ENCODE measurements at places on chromosomes 2 and 18.

DNA sequence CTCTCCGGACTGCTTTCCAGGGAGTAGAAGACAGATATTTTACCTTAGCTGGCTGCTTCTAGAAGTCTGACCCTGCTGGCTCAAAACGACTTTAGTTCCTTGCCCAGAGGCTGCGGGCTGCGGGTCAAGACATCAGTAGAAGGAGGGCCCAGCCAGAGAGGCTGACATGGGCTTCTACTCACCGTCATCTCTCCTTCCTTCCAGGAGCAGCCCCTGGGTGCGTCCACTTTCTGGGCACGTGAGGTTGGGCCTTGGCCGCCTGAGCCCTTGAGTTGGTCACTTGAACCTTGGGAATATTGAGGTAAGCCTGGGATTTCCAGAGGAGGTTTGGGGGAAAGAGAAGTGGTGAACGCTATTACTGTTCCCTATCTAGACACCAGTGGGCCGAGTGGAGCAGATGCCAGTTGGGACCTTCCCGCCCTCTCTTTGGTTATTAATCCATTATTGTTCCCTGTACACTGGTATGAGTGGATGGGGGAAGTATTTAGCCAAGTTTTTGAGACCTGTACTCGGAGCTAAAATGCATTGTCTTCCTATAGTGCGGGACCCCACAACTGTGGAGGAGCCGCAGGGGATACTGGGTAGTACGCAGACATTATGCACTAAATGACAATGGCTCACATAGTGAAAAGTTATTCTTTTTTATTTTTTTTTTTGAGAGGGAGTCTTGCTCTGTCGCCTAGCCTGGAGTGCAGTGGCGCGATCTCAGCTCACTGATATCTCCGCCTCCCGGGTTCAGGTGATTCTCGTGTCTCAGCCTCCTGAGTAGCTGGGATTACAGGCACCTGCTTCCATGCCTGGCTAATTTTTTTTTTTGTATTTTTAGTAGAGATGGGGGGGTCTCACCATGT, 26.3 kb upstream of the CASP8 start:
- no peak for DNase-seq

GRCh38 chr18:74110976-74111375, 36.7 kb downstream of the FBXO15 start:
- no peak for DNase-seq

DNA sequence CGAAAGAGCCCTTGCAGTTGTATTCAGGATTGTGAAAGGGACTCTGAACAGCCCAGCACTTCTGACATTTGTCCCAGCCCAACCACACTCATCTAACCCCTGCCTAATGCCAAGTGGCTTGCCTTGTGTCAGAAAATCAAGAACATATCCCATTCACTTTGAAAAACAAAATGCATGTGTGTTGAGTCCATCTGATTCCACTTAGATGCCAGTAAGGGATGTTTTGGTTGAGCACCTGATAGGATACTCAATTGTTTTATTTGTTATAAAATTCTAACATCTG, 776.8 kb downstream of the BCL11A start:
- no peak for DNase-seq

- no peak for DNase-seq
These were observed 110.0 kb upstream of the FZD7 start for GRCh38 chr2:201923436-201924328.

GRCh38 chr2:72132981-72133720, 14.5 kb downstream of the CYP26B1 start:
- no peak for DNase-seq

DNA sequence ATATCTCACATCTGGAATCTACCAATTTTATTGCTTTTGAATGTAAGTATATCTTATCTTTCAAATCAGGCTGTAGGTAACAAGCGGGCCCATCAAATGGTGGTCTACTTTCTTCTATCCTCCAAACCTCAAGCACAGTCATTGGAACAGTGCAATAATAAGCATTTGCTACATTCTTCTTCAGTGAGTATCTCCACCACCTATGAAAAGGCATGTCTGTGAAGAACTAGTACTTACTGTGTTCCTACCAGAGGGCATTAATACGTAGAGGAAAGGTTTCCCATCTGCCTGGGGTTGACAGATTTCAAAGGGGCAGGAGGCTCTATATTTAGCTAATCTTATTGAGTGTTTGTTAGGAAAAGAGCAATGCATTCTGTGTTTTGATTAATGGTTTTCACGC, 411.1 kb downstream of the NCKAP5 start:
- DNase-seq: no peak

DNA sequence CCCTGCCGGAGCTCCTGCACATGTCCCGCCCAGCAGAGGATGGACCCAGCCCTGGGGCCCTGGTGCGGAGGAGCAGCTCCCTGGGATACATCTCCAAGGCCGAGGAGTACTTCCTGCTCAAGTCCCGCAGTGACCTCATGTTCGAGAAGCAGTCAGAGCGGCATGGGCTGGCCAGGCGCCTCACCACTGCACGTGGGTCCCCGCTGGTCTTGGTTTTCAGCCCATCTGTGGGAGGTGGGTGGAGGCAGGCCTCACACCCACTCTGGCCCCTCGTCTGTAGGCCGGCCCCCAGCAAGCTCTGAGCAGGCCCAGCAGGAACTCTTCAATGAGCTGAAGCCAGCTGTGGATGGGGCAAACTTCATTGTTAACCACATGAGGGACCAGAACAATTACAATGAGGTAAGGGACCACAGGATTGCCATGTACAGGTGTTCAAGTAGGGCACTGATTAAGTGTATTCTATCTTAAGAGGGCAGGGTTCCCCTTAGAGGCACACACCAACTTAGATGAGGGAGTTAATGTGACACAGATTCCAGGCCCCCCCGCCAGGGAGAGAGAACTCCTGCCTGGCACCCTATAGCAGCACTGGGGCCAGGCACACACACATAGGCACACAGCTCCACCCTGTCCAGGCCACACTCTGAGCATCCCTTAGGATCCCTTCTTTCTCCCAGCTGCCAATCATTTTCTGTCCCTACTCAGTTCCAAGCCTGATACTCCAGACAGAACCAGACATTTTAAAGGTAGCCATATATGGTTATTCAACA, 5.4 kb upstream of the CHRNG start:
- no peak for DNase-seq

- no peak for DNase-seq
These were observed 199.2 kb upstream of the NRP2 start for GRCh38 chr2:205483095-205483494.

- DNase-seq: no peak
These were observed 80.4 kb upstream of the SALL3 start for GRCh38 chr18:78899241-78899640.

- DNase-seq: no peak
These were observed 47.9 kb upstream of the ITGAV start for GRCh38 chr2:186542002-186542401.

- DNase-seq: no peak
These were observed 174.7 kb downstream of the LPIN1 start for GRCh38 chr2:11920993-11921583.

- DNase-seq: no peak
These were observed 134.9 kb downstream of the SOX11 start for GRCh38 chr2:5826979-5827655.

DNA sequence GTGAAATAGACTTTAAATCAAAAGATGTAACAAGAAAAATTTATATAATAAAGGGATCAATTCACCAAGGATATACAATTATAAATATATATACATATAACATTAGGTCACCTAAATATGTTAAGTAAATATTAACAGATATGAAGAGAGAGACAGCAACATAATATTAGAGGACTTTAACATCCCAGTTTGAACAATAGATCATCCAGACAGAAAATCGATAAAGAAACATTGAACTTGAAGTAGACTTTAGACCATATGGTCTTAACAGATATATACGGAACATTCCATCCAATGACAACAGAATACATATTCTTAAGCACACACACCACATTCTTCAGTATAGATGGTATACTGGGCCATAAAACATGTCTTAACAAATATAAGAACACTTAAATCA, 649.6 kb upstream of the SETBP1 start:
- no peak for DNase-seq

DNA sequence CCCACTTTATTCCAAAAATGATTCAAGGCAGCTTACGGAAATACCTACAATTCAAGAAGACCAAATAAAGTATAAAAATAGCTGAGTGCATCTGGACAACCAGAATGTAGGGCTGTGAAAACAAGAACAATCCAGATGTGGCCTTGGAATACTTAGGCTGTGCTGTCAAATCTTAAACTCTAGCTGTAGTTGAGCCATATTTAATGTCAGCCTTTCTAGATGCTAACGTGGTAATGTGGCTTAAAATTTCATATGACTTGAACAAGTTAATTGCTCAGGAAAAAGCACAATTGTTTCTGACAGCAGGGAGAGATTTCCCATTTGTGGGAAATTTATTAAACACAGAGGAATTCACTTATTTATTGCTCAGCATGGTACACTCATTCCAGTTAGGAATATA, 14.6 kb upstream of the NAPG start:
- DNase-seq: no peak

- no peak for DNase-seq
These were observed 190.7 kb downstream of the RDH14 start for GRCh38 chr2:18369760-18370159.

- DNase-seq: no peak
These were observed 3.2 kb downstream of the WDR33 start for GRCh38 chr2:127807678-127808353.

GRCh38 chr2:53793261-53793660, 6.4 kb downstream of the ERLEC1 start:
- no peak for DNase-seq

DNA sequence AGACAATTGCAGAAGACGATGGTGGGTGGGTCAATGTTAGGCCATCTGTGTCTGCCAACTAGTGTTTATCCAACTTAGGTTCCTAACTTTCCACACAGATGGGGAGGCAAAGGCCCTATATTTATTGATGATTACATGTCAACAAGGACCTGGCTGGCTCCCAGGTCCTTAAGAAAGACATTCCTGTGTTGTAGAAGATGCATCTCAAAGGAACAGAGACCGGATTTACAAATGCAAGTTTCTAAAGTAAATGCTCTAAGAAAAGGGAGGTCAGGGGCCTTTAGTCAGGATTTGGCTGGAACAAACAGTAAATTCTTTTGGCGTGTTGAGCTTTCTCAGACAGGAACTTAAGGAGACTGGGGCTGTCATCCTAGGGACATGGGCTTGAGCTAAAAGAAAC, 175.0 kb downstream of the SH3BP4 start:
- no peak for DNase-seq

DNA sequence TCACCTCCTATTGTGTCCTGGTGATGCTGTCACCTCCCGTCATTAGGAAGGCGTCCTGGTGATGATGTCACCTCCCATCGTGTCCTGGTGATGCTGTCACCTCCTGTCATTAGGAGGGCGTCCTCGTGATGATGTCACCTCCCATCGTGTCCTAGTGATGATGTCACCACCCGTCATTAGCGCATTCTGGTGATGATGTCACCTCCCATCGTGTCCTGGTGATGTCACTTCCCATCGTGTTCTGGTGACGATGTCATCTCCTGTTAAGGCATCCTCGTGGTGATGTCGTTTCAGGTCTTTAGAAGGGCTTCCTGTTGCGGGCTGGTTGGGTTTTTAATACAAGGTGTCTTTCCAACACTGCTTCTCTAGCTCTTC, 40.7 kb downstream of the CTDP1 start:
- DNase-seq: no peak

DNA sequence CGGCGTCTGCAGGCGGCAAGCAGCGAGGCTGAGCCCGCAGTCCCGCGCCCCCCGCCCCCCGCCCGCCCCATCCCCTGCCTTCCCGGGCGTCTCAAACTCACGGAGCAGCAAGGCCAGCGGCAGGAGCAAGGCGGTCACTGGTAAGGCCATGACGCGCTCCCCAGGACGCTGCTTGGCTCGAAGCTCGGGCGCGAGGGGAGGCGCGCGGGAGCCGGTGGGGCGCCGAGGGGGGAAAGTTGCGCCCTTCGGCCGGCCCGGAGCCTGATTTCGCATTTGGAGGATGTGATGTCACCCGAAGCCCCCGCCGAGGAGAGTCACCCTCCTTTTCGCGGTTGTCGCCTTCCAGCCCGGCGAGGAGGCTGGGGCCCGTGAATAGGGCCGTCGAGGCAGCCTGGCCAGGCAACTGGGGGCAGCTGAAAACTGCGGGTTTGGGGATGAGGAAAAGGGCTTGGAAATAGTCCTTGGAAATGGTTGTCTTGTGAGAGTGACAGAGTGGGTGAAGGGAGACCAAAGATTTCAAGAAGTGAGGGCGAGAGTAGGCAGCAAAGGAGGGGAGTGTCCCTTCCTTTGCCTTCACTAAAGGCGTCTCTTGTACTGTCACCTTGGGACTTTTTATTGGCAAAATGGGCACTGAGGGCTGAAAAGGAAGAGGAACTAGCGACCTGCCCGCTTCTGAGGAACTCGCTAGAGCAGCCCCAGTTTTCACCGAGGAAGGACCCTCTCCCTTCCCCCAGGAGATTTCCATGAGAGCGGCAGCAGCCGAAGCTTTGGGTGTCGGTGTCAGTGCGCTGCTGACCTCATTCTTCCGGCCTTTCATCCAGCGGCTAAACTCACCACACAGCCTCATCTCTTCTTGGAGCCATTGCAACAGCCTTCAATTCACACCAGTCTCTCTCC, at the start of gene CD8A:
CD8A (minus strand) TSS at position 238 of the 897 bp plus-strand sequence; CDS start at position 150, 88 bp downstream.
- DNase-seq: peak; percentile 54

GRCh38 chr2:43509886-43510285, 86.0 kb downstream of the THADA start:
- no peak for DNase-seq

DNA sequence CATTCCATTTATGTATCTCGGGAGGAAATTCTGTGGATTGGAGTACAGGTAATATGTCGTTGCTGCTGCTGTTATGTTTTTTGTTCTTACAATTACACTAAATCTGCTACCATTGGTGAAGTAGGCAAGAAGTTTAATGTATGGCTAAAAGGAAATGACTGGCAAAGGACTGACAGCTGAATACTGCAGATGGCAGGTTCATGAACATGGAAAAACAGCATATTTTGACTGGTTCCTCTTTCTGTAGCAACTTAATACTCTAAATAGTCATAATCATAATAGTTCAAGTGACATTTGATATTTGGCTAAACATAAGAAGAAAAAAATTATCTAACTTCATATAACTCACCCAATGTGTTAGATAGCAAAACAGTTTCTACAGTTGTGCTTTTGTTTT, 84.5 kb upstream of the PGAP1 start:
- DNase-seq: no peak

DNA sequence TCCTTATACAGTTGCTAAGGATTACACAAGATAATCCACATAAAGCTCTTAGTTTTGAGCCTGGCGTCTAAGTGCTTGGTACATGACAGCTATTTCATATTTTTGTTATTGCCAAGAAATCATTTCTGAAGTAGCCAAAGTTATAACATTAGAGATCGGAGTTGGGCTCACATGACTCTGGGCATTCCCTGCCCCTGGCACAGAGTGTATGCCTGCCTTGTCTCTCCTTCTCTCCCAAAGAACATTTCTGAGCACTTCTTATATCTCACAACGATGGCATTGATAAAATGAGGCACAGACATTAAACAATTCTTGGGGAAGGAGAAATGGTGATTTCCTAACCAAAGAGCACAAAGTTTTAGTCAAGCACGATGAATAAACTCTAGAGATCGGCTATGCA, 87.7 kb upstream of the DDX18 start:
- no peak for DNase-seq

GRCh38 chr2:199977984-199978415, 22.6 kb downstream of the MAIP1 start:
- peak; percentile 27 for DNase-seq
